ENCODE measurements at places on chromosomes 3 and 15.
A peak's percentile ranks its signal among the peaks of the same experiment; 100 is the strongest.

- no peak for DNase-seq
These were observed 161.2 kb downstream of the ATP10A start for GRCh38 chr15:25701721-25702465.

GRCh38 chr3:164230385-164231094 lies 847.8 kb downstream of the SI start:
- no peak for DNase-seq

GRCh38 chr15:52710708-52711389 lies 31.7 kb upstream of the ATOSA start:
- no peak for DNase-seq

GRCh38 chr3:106088304-106088703 lies 219.5 kb upstream of the CBLB start:
- DNase-seq = no peak

GRCh38 chr3:183328823-183329222 lies 75.8 kb downstream of the B3GNT5 start:
- no peak for DNase-seq

DNA sequence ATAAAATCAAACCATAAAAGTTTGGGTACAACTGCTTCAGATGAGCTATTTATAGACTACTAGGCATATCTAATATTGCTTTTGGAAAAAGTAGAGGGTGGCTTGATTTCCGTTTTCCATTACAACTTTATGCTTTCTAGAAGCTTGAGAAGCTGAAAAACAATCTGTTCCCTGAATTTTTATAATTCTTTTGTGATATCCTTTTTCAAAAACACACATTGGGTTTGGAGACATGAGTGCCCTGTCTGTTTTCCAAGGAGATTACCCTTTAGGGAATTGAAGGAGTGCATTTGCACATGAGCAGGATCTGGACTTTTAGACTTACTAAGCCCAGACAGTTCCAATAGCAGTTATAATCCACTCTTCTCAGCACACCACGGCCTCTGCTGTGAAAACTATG lies 49.5 kb upstream of the FILIP1L start:
- no peak for DNase-seq

- no peak for DNase-seq
These were observed 1.4 kb downstream of the CCDC32 start for GRCh38 chr15:40563426-40563825.

GRCh38 chr15:76776969-76777368 lies 128.2 kb downstream of the SCAPER start:
- no peak for DNase-seq

- DNase-seq = no peak
These were observed 953.4 kb downstream of the AGBL1 start for GRCh38 chr15:87033056-87033455.

GRCh38 chr15:31091481-31091880 lies 10.0 kb downstream of the TRPM1 start:
- DNase-seq = no peak

DNA sequence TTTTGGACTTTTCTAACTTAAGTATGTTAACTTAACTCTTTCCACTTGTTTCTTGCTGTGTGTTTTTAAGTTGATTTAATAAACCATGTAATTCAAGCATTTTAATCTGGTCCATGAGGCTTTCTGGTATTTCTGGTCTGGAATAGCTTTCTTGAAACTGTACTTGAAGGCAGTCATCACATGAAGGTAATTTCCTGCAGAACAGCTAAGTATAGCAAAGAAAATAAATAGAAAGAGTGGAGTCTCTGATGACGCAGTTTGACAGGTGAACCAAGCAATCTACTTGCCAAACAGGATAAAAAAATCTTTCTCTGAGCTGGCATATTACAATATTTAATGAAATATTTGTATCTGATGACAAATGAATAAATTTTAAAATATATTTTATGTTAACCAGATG lies 74.9 kb downstream of the BTLA start:
- DNase-seq = no peak

- DNase-seq = no peak
These were observed 246.2 kb upstream of the CHRM5 start for GRCh38 chr15:33722005-33722672.

DNA sequence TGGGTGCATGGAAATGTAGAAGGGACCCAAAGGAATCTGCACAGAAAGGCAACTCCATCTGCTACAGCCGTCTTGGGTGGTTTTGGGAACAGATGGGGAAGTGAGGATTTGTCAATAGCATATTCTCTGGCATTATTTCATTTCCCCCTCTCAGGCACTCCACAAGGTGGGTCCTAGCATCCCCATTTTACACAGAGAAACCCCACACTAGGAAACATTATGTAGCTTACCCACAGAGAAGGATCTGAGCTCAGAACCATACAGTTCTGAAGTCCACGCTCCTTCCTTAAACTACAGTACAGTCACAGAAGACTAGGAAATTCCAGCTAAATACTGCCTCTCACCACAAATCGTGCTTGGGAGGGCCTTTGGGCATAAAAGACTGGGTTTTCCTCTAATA lies 61.2 kb upstream of the CTNNB1 start:
- DNase-seq = no peak

- DNase-seq = no peak
These were observed 89.0 kb downstream of the NFKBIZ start for GRCh38 chr3:101938262-101938847.

DNA sequence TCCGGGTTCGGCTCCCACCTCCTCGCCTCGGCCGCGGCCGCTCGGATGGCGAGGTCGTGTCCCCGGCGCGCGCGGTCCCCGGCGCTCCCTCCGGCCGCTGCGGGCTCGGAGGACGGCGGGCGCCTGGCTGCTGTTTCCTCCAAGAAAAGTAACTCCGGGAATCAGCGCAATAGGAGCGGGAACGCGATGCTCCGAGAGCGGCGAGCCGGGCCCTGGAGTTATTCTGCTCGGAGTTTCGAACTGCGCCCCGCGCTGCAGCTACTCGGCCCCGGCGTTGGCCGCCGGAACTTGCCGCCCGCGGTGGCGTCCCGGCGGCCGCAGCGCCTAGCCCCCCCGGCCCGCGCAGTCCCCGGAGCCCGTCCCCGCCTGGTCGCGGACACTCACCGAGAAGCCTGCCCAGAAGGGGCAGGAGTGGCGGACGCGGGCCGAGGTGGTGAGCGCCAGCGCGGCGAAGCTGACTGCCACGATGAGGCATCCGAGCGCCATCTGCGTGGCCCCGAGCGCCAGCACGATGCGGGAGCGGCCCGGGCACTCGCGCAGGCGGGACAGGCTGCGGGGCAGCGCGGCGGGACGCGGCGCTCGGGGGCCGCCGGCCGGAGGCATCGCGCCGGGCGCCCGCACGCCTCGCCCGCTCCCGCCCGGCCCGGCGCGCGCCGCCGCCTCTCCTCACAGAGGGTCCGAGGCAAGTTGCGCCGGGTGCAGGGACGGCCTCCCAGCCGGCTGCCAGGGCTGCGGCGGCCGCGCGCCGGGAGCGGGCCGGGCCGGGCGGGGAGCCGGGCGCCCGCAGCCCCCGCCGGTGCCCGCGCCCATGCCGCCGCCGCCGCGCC lies 251.9 kb downstream of the TJP1 start:
- no peak for DNase-seq

GRCh38 chr3:113287803-113288648 lies 76.7 kb downstream of the BOC start:
- peak; percentile 22 for DNase-seq

DNA sequence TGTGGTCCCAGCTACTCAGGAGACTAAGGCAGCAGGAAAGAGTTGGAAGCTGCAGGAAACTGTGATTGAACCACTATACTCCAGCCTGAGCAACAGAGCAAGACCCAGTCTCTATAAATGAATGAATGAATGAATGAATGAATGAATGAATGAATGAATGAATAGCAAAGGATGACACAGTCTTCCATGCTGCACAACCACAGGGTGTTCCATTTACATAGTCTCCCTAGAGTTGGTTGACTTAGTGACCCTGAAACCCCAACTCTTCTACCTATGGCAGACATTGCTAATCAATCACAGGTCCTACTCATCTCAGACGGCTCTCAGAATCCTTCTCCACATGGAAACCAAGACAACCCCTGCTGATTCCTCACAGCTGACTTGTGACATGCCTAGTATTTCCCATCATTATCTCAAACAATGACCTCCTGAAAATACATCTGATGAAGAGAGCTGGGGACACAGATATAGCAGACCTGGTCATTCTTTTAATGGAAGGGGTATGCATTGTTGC lies 2.1 kb downstream of the IQCF5 start:
- no peak for DNase-seq

GRCh38 chr3:40741729-40742128 lies 217.0 kb downstream of the ZNF621 start:
- DNase-seq = no peak

- DNase-seq = no peak
These were observed 59.3 kb downstream of the CEP152 start for GRCh38 chr15:48751595-48751994.

GRCh38 chr15:64686130-64686735 lies 89.2 kb downstream of the RBPMS2 start:
- DNase-seq = no peak

DNA sequence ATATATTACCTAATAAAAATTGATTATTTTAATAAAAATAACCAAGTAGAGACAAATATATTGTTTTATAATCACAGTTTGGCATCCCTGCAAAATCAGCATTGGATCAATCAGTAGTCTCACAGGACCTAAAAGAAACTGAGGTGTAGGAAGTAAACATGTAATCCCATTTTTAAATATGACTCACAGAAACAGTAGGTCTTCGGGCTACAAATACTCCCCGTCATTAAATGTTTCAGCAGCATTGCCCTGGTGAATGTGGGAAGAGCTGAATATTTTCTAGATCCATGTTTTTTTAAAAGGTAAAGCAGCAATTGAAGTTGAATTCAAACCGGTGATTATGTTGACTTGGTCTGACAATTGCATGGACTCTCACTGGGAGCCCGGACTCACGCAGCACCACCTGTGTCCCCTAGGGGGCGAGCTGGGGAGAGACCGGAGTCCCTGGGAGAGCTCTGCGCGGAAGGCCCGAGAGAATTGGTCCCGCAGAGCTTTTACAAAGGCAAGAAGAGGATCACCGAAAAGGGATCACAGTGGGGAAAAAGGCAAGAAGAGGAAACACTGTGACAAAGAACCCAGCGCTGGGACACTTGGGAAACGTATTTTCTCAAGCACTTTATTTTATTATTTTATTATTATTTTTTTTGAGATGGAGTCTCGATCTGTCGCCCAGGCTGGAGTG lies 17.2 kb upstream of the USP3 start:
- peak; percentile 33 for DNase-seq

DNA sequence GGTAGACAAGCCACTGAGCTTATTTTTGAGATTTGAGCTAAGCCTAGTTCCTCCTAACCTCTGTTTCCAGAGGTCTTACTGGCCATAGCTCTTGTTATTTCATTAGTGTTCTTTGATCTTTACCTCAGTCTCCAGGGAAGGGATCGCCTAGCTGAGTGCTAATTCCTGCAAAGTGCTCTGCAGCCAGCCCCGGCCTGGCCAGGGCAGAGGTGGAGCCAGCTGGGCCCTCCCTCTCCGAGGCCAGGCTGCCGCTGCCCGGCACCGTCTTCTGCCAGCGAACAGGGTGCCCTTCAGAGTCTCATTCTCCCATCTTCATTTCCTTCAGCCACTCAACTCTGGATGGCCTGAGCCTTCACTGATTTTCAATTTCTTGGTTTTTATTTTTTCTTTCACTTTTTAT lies 19.7 kb downstream of the FAN1 start:
- DNase-seq = no peak

GRCh38 chr15:29534378-29534777 lies 264.8 kb upstream of the NSMCE3 start:
- no peak for DNase-seq

DNA sequence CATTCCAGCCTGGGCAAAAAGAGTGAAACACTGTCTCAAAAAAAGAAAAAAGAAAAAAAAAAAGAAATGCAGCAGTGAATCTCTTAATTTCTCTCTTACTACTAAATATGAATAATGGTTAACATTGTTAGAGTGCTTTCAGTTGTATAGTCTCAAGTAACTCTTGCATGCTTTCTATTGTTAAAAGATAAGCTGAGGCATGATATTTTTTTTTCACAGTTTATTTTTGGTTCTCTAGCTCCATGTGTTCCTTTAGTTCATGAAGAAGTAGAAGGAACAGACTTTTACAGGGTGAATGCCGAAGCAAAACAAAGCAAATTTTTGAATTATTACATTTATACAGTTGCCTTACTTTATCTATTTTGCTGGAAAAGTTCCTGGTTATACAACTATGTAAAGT lies 1180.9 kb downstream of the OTOL1 start:
- no peak for DNase-seq

- no peak for DNase-seq
These were observed 40.5 kb upstream of the B3GNT5 start for GRCh38 chr3:183212565-183212964.

GRCh38 chr3:114213292-114213626 lies 24.1 kb downstream of the ZNF80 start:
- no peak for DNase-seq

DNA sequence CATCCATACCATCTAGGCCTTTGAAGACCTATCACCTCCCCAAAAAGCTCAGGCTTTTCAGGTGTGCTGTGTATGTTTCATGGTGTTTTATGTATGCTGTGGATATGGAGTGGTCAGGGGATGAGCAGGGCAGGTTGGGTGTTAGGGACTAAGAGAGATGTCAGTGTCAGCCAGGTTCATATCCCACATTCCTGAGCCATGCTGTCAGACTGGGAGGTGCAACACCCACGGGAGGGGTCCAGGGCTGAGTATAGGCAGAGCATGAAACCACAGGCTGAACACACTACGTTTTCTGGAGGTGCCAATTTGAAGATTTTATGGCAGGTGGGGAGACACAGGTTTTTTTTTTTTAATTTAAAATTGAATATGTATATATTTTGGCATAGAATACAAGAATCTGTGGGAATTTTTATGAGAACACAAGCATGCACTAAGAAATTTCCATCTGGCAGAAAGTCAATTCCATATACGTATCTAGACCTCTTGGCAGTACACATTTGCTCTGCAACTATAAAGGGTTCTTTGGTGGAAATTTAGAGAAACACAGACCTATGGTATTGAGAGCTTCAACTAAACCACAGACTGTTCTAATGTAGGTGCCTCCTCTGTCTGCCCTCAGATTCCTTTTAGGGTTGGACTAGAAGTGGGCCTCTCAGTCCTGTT lies 101.9 kb upstream of the RNU6-1 start:
- DNase-seq = no peak

DNA sequence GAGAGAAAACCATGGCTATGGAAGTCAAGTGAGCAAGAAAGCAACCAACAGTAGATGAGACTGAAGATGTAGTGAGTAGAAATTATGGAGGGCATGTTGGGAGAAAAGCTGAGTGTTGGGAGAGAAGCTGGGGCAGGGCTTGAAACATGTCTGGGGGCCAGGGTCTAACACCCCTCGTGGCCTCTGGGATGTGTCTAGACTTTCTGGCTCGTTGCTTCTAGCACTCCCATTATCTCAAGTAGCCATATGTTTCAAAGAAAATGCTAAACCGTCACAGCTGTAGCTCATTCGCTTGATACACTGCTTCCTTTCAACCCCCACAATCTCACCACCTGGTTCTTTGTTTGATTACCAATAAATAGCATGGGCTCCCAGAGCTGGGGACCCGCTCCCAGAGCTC lies 83.8 kb upstream of the BCHE start:
- no peak for DNase-seq

DNA sequence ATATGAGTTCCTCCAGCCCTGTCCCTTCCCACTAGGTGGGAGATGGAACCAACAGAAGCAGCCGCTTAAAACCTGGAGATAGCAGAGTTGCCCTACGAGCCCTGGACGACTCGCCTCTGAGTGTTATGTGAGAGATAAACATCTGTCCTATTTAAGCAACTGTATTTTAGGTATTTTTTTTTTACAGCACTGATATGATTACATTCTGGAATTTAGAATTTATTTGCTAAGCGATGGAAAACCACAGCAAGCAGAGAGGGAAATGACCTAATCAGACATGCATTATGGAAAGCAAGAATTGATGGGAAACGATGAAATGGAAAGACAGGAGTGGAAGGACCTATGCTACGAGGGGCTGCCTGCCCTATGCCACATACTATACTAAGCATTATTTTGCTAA lies 379.0 kb upstream of the IL12A start:
- DNase-seq = no peak

Measured in NCI-H1436 treated with DMSO at 0.1 percent for 48 hours (cell line).